Keratinocyte (primary cell): ENCODE measurements at places on chromosomes 12 and 14.

DNA sequence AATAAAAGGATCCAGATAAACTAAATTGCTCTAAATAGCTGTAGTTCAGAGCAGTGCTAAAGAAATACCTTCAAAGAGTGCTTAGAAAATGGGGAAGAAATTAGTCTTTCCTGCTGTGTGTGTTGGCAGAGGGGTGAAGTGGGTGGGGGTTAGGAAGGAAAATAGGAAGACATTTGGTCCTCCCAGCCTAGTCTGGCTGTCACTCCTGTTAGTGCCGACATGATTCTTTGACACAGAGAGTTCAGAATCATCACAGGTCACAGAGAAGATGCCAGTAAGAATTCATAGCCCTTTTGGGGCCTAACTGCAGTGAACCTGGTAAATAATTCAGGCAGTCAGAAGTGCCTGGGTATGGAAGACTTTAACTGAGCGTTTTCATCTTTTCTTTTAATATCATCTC lies 74.8 kb downstream of the FLRT2 start:
- no peak for DNase-seq

- no peak for DNase-seq
These were observed 186.9 kb downstream of the DIO2 start for GRCh38 chr14:80024417-80024816.

DNA sequence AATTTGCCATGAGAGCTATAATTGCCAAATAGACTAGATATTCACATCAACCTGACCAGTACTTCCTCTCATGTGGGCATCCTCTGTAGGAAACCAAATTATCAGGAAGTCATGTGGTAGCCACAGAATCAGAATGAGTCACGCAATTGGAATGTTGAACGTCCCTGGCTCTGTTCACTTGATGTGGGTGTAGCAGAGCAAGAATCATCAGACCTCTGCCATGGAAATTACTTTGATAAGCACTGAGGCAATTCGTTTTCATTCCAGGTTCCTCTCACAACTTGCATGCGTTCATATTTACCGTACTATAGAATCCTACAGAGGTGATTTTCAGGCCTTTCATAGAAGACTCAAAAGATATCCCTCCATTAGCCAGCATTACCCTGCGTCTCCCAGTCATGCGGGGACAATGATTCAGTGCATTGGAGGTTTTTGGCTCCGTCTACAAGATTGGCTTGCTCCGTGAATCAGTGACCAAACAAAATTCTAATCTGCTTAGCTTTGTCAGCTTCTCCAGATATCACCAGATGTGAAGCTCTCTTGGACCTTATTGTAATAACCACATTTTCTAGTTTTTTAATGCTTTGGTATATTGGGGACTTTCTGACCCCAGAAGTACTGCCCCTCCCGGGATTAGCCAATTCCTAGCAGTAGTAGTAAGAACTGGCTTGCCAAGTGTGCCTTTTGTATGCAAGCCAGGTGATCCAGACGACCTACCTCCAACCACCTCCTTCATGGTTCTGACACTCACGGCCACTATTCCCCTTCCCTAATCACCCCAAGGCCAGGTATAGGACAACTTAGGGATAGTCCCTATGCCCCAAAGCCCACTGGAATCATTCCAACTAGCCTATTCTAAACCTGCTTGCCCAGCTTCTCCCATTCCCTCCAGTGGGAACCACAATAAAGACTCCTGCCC lies 133.4 kb downstream of the KICS2 start:
- DNase-seq, result peak; percentile 92

- DNase-seq, result no peak
These were observed 628 bp downstream of the SNRPF start for GRCh38 chr12:95859344-95859816.

DNA sequence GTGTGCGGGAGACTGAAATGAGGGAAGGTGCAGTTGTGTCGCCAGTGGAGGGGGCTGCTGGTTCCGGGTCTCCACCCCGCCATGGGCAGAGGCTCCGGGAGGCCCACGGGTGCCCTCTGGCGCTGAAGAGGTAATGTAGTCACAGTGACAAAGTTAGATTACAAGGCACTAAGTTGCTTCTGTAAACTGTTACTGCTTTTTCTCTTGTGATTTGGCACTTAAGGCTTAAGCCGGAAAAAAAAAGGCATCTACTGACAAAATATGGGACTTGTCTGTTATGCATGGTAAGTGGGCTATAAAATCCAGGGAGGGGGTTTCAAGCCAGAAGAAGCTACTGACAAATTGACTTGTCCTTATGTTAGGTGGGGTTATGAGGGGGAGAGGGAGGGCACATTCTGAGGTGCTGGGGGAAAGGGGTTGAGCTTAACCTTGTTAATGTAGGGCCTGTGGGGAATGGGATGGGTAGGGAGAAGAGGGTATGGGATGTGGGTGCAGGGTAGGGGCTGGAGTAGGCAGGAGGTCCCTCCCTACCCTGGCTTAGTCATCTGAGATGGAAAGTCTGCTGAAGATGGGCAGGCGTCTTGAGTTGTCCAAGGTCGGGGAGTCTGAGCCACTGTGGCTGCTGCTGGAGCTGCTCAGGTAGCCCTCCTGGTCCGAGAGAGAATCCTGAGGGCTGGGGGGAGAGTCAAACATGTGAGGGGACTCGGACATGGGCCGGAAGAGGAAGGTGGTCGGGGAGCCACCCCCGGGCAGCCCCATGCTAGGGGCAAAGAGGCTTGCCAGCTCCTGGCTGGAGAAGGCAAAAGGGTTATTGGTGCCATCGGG lies 3.7 kb downstream of the ZFP36L1 start:
- no peak for DNase-seq

GRCh38 chr14:50542941-50543418 lies 10.6 kb upstream of the MAP4K5 start:
- no peak for DNase-seq

GRCh38 chr14:81474148-81474492 lies 59.5 kb downstream of the SEL1L start:
- no peak for DNase-seq

DNA sequence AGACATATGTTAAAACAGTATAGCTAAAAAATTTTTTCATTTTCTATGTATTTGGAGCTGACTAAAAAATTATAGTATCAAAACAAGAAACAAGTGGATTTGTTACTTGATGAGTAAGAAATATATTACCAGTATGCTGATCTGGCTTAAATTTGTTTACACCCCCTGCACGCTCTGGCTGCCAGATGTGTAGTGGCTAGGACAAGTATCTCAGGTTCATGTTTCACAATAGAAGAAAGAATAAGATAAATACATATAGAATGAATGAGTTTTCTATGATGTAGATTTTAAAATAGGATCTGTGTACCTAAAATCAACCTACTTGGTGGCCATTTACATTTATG lies 13.1 kb downstream of the NAA30 start:
- DNase-seq, result no peak

GRCh38 chr14:39739796-39740195 lies 307.6 kb upstream of the FBXO33 start:
- no peak for DNase-seq

DNA sequence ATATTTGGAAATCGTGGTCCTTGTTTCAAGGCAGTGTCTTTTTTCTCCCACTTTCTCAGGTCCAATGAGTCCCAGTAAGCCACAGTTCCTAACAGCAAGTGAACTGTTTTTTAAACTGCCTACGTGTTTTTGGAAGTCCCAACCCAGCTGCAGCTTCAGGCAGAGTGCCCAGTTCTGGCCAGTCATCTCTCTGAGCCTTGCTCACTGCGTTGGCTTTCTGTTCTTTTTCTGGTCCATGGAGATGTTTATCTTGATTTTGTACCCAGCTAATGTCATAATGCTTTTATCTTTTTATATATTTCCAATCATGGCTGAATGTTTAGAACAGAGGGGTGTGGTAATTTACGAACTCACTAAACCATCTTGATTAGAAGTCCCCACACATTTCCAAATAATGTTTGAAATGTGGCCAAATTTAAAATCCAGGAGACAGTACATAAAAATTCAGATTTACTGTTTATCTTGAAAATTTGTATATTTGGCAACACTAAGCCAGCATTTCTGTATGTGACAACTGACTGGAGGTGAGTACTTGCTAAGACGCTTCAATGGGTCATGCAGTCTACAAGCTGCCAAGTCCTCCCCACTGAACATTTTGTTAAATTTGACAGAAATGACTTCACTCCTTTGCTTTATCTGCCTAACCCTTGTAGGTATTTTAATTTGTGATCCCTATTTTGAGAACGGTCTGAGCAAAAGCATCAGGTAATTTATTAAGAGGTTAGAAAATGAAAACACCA lies 46.1 kb upstream of the OTOGL start:
- no peak for DNase-seq

DNA sequence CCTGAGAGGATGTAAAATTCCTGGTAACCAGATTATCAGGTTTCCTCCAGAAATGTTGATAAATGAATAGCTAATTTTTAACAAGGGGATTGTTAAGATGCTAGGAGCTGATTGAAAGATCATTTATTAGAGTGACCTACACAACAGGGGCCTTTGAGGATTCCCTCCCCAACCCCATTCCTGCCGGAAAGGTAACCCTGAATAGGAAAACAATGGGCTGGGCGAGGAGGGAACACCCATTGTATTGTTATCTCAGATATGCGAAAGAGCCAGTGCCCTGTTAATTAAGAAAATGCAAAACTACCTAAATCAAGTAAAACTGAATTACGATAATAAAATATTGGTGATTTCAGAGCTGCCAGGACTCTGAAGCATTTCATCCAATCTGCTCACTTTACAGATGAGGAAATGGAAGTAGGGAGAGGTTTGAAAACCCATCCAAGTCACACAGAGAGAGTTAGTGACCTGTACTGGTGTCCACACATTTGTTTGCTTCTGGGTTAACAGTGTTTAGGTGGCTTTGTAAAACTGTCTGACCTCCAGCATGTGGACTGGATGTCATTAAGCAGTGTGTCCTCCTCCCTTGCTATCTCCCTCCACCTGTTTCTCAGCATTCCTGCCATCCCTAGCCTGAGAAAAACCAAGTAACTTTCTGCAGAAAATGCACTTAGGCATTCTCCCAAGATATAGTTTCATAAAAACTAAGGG lies 214.8 kb downstream of the TTC6 start:
- DNase-seq, result no peak

GRCh38 chr12:78143717-78144116 lies 313.0 kb downstream of the NAV3 start:
- DNase-seq, result no peak

DNA sequence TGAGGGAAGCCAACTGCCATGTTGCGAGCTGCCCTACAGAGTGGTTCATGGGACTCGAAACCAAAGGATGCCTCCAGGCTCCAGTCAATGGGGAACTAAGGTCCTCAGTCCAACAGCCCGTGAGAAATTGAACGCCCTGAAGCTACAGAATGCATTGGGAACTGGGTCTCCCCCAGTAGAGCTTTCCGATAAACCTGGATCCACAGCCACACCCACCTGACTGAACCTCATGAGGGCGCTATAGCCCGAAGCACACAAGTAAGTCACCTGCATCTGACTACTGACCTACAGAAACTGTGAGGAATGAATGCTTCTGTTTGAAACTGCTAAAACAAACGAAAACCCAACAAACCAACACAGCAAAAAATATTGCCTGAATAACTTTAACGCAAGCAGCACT lies 1297.7 kb downstream of the AACS start:
- no peak for DNase-seq

- DNase-seq, result no peak
These were observed 240.4 kb downstream of the PRKD1 start for GRCh38 chr14:29687071-29687765.

DNA sequence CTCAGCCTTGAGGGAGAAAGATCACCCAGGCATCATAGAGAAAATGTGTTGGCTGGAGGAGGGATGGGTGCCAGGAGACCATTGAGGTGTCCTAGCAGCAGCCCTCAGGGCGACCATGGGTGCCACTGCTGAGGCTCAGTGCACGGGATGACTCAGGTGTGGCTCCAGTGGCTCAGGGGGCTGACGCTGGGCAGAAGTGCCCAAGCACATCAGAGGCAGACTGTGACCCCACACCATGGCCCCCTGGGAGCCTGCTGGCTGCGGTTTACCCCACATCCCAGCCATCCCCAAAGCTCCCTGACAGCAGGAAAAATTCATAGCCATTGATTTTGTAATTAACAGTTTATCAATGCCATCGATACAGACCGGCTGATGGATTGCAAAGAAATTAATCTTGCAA lies 120.7 kb downstream of the ESRRB start:
- DNase-seq, result no peak

- DNase-seq, result no peak
These were observed 102.0 kb downstream of the PIK3C2G start for GRCh38 chr12:18363321-18363720.

GRCh38 chr14:61911574-61911973 lies 149.4 kb downstream of the SNAPC1 start:
- DNase-seq, result no peak

- DNase-seq, result no peak
These were observed 250.0 kb upstream of the PLEKHG7 start for GRCh38 chr12:92452763-92453162.

DNA sequence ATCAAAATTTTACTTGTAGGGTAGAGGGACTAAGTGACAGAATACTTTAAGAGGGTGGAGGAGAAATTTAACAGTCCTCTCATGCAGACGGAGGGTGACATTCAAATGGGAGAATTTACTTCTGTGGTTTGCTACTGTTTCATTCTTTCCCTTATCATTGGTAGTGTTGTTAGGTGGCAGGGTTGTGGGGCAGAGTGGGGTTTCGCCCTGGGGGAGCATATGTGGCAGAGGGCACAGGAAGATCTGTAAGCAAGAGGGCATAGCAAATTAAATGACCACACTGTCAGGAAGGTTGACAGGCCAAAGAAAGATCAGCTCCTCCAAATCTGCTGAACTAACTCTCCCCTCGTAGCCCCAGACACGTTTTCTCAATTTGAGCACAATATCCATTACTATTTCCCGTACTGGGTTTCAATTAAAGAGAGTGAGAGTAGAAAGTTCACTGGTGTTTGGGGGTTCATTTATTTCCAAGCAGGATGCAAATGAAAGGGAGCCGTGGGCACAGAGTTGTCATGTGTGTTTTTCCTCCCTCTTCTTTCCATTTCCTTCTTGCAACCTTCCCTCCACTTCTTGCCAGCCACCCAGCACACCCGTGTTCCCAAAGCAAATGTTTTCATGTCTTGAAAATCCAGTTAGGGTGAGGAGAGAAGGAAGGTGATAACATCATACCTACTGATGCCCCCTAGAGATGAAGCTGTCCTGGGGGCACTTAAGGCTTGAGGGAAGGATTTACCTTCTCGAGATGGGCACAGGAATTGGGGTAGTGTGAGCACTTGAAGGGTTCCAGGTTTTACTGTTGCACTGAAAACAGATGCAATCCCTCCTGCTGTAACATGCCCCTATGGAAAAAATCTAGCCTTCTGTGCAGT lies 6.5 kb upstream of the TBX3 start:
- no peak for DNase-seq

DNA sequence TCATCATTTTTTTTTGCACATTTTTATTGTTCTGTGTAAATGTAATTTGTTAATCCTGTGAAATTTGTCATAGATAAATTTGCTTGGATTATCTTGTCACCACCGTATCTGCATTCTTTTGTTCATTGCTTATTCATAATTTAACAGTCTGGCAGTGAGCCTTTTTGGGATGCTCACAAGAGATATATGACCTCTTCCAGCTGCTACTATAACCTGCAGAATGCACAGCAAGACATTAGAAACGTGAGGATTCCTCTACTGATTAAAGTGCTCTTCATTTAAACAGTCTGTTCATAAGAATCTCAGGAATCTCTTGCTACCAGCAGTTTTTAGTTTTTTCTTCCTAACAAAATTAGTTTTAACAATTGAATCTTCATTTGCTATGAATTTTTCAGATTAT lies 9.1 kb downstream of the NPAS3 start:
- DNase-seq, result no peak

- no peak for DNase-seq
These were observed 1.2 kb downstream of the REM2 start for GRCh38 chr14:22884076-22884737.
